Activated naive CD8-positive, alpha-beta T cell treated with anti-CD3 and anti-CD28 coated beads for 36 hours (primary cell): ENCODE measurements at places on chromosomes 12 and 14. TPM values are rescaled to one million over a fixed set of nuclear protein-coding genes. Genes with fewer than 3 reads are reported as not detected.
A peak's percentile ranks its signal among the peaks of the same experiment; 100 is the strongest.

DNA sequence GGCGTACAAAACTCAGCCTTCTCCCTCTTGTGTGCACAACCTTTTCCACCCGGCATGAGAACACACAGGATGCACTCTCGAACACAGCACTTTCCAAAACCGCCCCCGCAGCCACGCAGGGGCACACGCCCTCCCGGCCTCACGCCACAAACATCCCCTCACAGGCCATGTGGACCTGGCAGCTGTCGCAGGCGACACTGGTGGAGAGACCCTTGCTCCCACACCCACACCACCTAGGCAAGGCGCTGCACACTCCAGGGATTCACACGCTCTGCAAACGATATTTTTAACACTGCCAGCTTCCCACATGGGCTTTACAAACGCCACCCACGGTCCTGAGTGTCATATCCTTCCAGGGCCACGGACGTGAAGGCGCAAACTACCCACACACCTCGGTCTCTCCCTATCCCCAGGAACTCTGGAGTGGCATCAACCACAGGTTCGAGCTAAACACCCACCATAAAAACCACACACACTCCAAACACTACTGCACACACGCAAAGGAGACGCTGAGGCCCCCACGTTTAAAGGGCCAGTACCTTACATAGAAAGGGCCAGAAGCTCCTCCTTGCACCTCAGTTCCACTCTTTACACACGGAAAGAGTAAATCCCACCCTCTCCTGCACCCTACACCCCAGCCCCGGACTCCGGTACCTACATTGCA, 12.4 kb upstream of the ITGB7 start:
- H3K36me3 ChIP-seq = peaks cover 3% of the 10 kb centered on the region
- peak; percentile 84 for DNase-seq
- no peaks in the 10 kb centered on the region for H3K27me3 ChIP-seq
- H3K4me3 ChIP-seq = peak overlapping the region; percentile 88
- H3K27ac ChIP-seq = peak overlapping the region; percentile 95

DNA sequence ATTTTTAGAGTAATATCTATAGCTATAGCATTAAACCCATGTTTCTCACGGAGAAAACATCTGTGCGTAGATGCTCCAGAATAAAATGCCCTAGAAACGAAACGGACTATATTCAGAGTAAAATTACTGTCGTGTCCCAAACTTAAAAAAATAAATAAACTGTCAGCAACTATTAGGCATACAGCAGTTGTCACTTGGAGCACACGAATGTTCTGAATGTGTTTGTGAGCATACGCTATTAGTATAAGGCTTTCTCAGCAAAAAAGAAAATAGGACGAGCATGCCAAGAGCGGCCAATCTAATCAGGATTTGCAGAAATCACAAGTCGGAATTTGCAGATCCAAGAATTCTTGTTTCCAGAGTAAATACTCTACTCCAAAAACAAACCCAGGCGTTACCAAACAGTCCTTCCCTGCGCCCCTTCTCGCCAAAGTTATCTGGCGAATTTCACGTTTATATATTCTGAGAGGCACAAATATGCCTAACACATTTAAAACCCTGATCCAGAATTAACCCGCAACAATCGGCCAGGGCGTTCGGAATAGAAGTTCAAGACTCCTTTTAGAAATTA, 836 bp downstream of the PTPN21 start:
- no peak for DNase-seq
- no peak overlapping the region for H3K27ac ChIP-seq
- H3K36me3 ChIP-seq = no peaks in the 10 kb centered on the region
- H3K4me3 ChIP-seq = peak overlapping the region; percentile 67

GRCh38 chr14:86933460-86933859, 1059.5 kb downstream of the GALC start:
- H3K27me3 ChIP-seq = no peaks in the 10 kb centered on the region
- no peaks in the 10 kb centered on the region for H3K4me1 ChIP-seq
- H3K27ac ChIP-seq = no peak overlapping the region
- H3K4me3 ChIP-seq = no peak overlapping the region
- DNase-seq = no peak

DNA sequence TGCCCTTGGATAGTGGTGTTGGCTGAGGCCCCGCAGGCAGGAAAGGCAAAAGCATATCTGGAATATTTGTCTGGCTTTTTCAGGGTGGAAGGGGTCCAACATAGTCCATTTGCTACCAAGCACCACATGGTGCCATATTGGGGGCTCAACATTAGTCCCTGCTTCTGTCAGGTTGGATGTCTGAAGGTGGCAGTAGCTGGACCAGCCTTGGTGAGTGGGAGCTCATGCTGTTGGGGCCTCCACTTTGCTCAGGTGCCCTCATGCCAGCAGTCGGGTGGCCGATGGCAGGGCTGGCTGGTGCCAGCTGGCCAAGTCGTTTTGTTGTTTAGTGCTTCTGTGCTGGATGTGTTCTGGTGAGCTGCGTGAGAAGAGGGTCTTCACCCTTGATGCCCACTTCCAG, 135.3 kb downstream of the PAPOLA start:
- no peaks in the 10 kb centered on the region for H3K27me3 ChIP-seq
- no peak overlapping the region for H3K27ac ChIP-seq
- DNase-seq = no peak
- H3K4me3 ChIP-seq = no peak overlapping the region
- no peaks in the 10 kb centered on the region for H3K36me3 ChIP-seq

DNA sequence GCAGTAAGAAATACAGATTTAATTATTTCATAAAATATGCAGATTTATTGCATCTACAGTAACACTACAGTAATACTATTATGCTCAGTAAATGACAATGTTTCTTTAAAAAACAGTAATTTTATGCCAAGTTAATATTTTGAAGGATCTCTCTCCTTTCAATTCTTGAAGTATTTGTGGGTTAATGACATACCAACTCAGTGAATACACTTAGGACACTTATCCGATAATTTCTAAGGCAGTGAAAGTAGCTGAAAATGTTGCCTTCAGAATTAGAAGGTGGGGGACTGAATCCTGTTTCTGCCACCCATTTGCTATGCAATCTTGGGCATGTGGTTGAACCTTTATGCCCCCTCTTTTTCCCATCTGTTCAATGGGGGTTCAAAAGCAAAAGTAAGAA, 24.8 kb upstream of the IFNG-AS1 start:
- no peak for DNase-seq
- H3K4me1 ChIP-seq = no peaks in the 10 kb centered on the region
- H3K36me3 ChIP-seq = no peaks in the 10 kb centered on the region
- no peaks in the 10 kb centered on the region for H3K27me3 ChIP-seq
- H3K27ac ChIP-seq = no peak overlapping the region
- no peak overlapping the region for H3K4me3 ChIP-seq

The C12orf60 gene
- 2.7 TPM for total RNA-seq
